ENCODE measurements at places on chromosomes 7 and 10.

GRCh38 chr7:29989257-29989995, at the start of gene SCRN1:
Gene SCRN1, minus strand, starts transcription at chr7:29989801. Its CDS starts 20,734 bp downstream, at chr7:29969067.
- DNase-seq = no peak

GRCh38 chr7:12637819-12638592, 49.4 kb upstream of the ARL4A start:
- no peak for DNase-seq

GRCh38 chr7:74515276-74515675, 61.6 kb downstream of the GTF2IRD1 start:
- DNase-seq = no peak

DNA sequence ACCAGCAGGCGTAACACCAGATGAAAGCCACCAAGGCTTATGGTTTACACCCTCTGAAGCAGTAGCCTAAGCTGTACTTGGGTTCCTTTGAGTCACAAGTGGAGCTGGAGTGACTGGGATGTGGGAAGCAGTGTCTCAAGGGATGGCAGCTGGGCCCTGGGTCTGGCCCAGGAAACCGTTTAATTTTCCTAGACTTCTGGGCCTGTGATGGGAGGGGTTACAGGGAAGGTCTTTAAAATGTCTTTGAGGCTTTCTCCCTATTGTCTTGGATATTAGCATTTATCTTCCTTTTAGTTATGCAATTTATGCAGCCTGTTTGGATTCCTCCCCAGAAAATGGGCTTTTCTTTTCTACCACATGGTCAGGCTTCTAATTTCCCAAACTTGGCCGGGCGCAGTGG, 568.2 kb downstream of the ANKRD7 start:
- no peak for DNase-seq
